NCI-H1105 treated with DMSO at 0.1 percent for 48 hours (cell line): ENCODE measurements at places on chromosomes 5 and 9.
A peak's percentile ranks its signal among the peaks of the same experiment; 100 is the strongest.

DNA sequence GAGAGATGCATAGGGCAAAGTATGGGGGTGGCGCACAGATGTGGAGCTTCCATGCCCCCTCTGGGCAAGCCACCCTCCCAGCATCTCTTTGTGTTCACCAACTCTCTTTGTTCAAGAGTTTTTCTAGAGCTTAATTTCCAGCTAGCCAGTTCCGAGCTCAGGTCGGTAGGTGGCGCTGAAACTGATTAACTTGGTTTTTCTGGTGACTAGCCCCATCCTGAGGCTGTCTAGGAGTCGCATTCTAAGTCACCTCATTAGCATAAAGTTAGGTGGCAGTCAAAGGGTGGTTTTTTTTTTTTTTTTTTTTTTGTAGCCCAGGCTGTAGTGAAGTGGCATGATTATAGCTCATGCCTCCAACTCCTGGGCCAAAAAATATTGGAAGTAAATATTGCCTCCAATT, 476.4 kb downstream of the KDM4C start:
- no peak for DNase-seq

GRCh38 chr5:166625210-166625865, 1666.1 kb upstream of the WWC1 start:
- DNase-seq = no peak

DNA sequence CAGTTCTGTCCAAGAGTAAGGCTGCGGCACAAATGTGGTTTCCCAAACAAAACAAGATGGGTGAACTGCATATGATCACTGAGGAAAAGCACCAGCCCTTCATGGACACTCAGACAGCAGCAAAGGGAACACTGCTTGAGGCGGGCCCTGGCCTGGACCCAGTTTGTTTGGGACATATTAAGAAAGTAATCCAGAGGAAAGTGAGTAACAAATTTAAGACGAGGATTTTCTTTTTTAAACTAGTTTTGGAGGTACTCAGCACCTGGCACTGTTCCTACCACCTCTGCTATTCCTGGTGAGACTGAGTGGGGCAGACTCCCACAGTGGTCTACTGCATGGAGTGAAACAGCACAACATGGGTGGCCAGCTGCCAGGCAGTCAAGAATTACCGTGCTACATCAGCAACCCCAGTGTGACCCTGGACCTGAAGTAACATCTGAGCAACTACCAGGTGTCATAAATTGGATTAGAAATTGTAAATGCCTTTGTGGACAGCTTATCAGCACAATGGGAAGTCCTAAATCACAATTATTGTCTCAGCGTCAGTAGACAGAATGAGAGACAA, 28.5 kb downstream of the P4HA2 start:
- DNase-seq = no peak

DNA sequence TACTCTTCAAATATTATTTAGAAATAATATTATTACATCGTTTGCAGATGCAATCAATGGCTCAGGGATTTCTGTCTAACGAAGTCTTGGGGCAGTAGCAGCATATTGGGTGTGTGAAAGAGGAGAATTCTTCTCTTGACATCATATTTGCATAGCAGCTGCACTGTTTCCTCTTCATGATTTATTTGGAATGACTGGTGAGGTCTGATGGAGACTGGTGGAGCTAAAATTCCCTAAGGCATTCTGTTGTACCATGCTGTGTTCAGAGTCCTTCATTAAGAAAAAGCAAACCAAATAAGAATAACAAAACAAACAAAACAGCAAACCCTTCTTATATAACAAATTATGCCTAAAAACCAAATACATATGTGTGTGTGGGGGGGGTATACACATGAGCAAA, 177.6 kb downstream of the DIRAS2 start:
- DNase-seq = peak; percentile 18

- no peak for DNase-seq
These were observed 104.0 kb upstream of the LMX1B start for GRCh38 chr9:126509718-126510117.

GRCh38 chr5:160445132-160445531, 23.5 kb downstream of the PTTG1 start:
- DNase-seq = no peak

DNA sequence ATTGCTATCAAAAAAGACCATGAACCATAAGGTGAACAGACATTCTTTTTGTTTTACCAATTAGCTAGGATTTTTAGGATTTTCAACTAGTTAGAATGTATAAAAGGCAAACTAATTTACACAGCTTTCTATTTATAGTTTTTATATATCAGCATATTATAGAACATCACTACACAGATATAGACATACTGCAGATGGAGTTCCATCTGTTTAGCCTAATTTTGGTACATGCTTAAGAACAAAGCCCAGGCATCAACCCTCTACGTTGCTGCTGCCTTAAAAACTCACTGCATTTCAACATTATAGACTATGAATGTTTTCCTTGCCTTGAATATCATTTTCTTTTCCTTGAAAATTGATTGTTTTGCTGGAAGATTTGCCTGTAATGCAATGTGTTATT, 2227.5 kb upstream of the C9orf72 start:
- no peak for DNase-seq

- no peak for DNase-seq
These were observed 80.1 kb upstream of the DMAC1 start for GRCh38 chr9:7879551-7880245.

- DNase-seq = no peak
These were observed 4.6 kb downstream of the SURF4 start for GRCh38 chr9:133371261-133371711.

GRCh38 chr9:131297903-131298302, 8.4 kb downstream of the PLPP7 start:
- no peak for DNase-seq

DNA sequence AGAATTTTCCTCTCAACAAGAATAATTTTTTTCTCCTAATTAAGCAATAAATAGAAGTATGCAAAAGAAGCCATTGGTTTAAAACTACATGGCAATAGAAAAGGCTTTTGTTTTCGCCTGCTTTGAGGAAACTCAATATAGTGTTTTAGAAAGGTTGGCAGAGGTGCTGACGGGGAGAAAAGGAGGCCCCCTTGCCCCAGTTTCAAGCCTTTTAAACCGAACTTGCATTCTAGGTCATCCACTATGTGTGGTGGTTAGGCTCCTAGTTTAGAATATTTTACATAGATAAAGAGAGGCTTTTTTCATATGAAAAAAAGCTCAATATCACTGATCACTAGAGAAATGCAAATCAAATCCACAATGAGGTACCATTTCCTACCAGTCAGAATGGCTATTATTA, 33.5 kb upstream of the CEMIP2 start:
- DNase-seq = no peak

DNA sequence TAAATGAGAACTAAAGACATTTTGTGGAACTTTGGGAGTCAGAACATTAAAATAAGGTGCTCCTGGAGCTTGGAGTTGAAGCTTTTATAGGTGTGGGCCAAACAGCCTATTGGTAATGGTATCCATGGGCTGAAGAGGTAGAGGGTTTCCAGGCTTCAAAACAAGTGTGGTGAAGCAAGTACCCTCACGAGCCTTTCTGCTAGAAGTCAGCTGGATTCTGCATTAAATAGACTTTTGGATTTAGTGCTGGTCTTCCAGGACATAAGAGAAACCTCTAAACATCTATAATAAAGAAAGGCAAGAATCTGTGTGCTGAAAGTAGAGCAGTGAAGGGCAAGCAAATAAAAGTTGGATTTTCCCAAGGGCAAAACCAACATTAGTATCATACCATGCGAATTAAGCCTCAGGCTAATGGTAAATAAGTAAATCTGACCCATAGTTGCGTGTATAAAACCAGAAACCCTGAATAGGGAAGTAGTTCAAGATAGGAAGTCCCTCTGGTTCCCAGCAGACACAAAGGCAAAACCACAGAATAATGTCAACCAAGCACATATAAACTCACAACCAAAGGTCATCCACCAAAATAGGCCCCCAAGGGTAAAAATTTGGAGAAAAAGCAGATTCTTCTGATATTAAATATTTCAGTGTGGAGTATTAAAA, 306.3 kb downstream of the TLE4 start:
- DNase-seq = no peak

DNA sequence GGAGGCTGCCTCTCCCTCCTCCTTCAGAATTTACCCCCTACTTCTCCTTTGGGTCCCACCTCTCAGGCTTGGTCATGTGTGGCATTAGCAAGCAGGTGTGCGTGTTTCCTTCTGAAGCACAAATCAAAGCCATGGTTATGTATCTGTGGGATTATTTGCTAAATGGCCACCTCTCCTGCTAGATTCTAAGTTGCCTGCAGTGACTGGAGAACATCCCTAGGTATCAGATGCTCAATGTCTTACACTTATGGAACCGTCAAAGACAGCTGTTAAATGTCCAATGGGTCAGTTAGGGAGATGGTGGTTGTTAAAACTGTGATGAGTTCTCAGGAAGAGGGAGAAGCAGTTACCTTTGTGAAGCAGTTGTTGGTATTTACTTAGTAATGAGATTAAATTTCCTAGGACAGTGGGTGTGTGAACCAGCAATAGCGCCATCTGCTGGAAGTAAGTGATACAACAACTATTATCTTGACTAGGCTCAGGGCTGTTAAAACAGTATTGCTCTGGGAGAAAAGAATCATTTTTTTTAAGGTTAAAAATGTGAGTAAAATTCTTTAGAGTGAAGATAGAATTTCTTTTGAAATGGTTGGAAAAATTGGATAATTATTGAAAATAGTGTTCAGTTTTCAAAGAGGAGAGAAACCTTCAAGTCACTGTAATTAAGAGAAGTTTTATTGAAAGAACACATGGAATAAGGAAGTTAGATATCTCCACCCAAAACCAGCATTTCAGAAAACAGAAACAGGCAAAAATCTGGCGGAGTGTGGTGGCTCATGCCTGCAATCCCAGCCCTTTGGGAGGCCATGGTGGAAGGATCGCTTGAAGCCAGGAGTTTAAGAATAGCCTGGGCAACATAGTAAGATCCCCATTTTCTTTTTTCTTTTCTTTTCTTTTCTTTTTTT, 71.3 kb downstream of the TMC1 start:
- peak; percentile 74 for DNase-seq

GRCh38 chr5:55852503-55852902, 1.3 kb downstream of the IL31RA start:
- no peak for DNase-seq

GRCh38 chr9:38737246-38737645, 17.3 kb upstream of the FAM240B start:
- DNase-seq = no peak

DNA sequence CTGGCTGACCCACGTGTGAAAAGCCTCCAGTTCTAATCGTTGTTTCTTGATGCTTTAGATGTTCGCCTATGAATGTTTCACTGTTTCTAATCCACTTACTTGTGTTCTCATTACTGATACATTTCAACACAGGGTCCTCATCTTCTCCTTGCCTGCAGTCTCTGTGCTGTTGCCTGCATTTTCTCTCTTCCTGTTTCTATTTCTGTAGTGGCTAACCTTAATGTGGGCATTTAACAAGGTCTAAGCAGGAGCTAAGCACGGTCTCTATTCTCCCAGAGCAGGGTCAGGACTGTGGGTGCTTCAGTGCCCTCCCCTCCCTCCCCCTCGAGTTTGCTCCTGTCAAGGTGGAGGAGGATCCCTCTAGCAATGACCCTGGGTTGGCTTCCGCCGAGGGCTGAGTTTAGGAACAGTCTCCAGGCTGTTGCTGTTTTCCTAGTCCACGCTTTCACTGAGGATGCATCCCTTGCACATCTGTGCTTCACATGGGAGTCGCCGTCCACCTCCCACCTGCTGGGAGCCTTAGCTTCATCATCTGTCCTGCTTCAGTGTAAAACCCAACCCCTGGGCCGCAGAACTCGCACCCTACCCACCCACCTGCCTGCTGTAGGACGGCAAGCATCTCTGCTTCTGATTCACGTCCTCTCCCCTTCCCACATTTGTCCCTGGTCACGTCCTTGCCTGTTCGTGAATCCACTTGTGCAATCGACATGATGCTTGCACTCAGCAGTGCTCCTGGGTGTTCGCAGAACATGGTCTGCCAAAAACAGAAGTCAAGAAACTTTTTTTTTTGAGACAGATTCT, 2.4 kb upstream of the EXOC3 start:
- DNase-seq = no peak

DNA sequence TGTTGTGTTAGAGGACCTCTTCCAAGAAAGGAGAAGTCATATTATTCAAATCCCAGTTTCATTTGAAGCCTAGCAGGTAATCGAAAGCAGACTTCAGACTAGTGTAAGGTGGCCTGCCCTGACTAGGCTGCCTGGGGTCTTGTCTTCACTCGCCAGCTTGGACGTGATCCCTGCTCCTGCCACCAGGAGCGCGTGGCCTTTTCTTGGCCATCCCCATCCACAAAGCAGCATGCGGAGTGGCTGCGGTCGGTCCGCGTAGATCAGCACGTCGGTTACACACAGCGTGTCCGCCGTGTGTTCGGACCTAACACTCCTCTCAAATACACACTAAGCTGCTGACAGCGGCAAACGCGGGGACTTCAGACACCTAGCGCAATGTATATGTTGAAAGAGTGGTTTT, 37.3 kb downstream of the CFAP77 start:
- no peak for DNase-seq

DNA sequence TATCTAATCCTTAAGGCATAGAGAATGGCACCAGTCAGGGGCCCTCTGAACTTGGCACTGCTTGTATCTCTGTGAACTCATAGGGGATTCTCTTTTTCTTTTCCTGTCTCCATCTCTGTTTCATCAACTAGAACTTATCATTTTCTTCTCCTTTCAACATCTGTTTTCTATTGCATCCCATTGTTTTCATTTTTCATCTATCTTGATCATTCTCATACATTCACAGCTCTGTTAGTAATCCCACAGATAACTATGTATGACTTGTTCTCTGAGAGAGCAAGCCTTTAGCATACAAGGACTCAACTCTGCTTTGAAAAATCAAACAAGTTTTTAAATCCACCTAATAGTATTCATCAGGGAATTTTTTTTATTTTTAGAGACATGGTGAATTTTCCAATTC, 264.3 kb downstream of the ARRDC3 start:
- DNase-seq = no peak

- no peak for DNase-seq
These were observed 63.3 kb upstream of the GRAMD2B start for GRCh38 chr5:126359884-126360283.

GRCh38 chr5:141100243-141100805, at the start of gene PCDHB3:
PCDHB3 (plus strand) TSS chr5:141100473; CDS start chr5:141100650, 177 bp downstream.
- no peak for DNase-seq

DNA sequence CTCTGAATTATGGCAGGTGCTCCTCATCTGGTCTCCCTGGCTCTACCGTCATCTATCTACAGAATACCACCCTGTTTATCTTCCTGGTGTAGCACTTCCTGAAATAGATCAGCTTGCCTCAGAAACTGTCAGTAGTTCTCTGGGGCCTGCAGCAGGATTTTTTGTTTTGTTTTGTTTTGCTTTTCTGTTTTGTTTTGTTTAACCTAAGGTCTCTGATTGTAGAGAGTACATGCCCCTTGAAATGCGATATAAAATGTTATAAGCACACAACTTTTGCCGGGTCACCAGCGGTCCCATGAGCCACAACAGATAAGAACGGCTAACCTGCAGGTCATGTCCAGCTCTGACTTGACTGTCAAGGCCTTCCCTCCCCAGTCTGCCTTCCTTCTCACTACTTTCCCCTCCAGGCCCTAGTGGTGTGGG, 26.6 kb upstream of the CREBRF start:
- DNase-seq = no peak

GRCh38 chr5:66558560-66558959, 37.6 kb upstream of the MAST4 start:
- no peak for DNase-seq
